ENCODE measurements at places on chromosomes 4 and X.

DNA sequence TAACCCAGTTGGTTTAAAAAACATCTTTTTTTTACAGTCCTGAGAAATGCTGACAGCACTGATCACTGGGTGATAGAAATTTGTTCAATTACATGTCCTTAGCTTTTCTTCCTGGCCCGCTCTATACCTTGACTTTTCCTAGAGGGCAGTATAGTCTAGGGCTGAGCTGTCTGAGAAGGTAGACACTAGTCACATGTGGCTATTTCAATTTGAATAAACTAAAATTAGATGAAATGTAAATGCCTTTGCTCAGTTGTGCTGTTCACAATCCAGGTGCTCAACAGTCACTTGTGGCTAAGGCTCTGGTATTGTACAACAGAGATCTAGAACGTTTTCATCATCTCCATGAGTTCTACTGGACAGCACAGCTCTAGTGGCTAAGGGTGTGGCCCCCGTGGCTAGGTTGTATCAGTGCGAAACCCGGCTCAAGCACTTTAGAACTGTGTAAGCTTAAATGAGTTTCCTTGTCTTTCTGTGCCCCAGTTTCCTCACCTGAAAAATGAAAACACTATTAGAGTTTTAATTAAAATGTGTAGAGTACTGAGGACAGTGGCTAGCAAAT lies 111.6 kb upstream of the WDR17 start:
- no peak for DNase-seq

DNA sequence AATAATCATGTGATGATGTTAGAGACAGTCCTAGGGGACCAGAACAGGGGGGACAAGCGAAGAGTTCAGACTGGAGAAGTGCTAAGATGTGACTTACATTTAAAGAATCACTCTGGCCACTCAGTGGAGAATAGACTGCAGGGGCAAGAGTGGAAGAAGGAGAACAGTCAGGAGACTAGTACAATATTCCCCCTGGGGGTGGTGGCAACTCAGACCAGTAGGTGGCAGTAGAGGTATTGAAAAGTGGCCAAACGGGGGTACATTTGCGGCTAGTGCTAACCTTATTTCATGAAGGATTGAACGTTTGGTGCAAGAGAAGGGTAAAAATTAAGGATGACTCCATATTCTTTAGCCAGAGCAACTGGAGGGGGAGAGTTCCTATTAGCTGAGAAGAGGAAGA lies 2.7 kb upstream of the BMX start:
- peak; percentile 48 for DNase-seq

DNA sequence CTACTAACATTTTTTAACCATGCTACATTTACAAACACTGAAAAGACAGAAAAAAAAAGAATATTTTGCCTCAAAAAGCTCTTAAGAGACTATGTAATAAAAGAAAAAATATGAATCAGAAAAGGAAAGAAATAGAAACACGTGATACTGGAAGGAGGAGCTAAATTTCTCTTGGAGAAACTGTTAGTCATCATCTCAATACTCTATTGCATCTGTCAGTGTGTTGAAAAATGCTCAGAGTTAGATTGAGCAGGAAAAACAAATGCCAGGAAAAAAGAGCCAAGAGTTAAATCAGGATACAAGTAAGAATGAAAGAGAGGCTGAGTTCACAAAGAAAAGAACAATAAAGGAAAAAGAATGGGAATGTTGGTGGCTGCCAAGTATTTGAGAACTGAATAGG lies 2.6 kb downstream of the RAB28 start:
- DNase-seq: no peak

- DNase-seq: no peak
Observed at GRCh38 chrX:40268188-40268520, 170.4 kb upstream of the BCOR start.

GRCh38 chr4:187387739-187388138 lies 607.8 kb upstream of the ZFP42 start:
- DNase-seq: no peak

DNA sequence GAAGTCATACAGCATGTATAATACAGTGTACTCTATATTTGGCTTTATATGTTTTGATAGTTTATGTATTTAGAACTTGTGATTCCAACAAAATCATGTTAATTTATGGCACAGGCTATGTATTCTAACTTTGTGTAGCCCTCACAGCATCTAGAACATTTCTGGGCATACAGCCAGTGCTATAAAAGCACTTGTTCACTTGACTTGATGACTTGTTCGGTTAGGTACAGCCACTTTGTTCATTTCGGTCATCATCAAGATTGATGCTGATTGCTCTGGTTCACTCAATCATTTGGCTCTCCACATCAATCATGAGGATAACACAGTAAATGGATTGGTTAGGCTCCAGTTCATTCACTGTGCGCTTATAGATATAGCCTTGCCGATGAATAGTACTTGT lies 97.6 kb upstream of the IRS4 start:
- no peak for DNase-seq

DNA sequence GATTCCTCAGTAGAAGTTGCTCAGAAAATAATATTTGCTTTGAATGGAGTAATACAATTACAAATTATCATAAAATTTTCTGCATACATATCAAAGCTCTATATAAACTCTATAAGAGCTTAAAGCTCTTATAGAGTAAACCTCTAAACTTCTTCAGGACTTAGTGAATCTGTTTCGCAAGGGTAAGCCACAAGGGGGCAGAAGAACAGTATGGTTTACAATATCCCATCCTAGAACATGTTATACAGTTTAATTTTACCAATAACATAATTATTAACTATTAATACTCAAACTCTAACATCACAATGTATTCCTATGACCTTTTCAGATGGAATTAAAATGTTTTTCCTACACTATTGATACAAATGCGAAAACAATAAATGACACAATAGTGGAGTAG lies 33.8 kb upstream of the SPANXN1 start:
- DNase-seq: no peak

- DNase-seq: no peak
Observed at GRCh38 chr4:79964400-79965211, 108.4 kb downstream of the ANTXR2 start.

GRCh38 chr4:181971411-181971810 lies 271.8 kb upstream of the TENM3 start:
- no peak for DNase-seq

GRCh38 chr4:62407534-62407933 lies 1207.4 kb downstream of the ADGRL3 start:
- no peak for DNase-seq

- DNase-seq: no peak
Observed at GRCh38 chr4:14262221-14262620, 634.7 kb upstream of the BOD1L1 start.

- DNase-seq: no peak
Observed at GRCh38 chr4:143599827-143600226, 86.3 kb downstream of the SMARCA5 start.

GRCh38 chr4:5409972-5410618 lies 298.3 kb downstream of the EVC2 start:
- DNase-seq: no peak

DNA sequence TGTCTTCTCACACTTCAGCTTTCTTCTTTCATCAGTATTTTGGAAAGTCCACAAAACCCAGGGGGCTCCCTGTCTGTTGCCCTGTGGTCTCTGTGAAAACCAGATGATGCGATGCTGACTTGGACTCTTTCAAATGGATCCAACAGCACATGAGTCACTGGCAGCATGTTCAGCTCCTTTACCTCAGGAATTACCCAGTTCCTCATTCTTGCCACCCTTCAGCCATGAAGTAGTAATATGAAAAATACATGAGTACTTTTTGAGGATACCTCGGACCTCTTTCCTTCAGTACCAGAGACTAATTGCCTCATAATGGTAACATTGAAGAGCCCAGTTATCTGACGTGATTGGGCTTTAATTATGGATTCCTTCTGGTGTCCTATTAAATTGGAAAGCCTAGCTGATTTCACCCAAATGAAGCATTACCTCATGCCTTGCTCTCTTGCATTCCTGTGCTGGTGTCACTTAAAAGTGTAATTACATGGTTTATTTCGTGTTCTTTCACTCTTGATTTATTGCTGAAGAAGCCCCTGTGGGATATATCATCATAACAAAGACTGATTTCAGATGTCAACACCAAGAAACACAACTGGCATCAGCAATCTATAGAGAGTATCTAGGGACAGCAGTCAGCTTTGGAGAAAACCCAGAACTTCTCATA lies 63.4 kb downstream of the NFKB1 start:
- DNase-seq: no peak

- DNase-seq: no peak
Observed at GRCh38 chr4:16079046-16079445, 4.8 kb downstream of the PROM1 start.

GRCh38 chr4:25834411-25835107 lies 28.2 kb downstream of the SEL1L3 start:
- no peak for DNase-seq

DNA sequence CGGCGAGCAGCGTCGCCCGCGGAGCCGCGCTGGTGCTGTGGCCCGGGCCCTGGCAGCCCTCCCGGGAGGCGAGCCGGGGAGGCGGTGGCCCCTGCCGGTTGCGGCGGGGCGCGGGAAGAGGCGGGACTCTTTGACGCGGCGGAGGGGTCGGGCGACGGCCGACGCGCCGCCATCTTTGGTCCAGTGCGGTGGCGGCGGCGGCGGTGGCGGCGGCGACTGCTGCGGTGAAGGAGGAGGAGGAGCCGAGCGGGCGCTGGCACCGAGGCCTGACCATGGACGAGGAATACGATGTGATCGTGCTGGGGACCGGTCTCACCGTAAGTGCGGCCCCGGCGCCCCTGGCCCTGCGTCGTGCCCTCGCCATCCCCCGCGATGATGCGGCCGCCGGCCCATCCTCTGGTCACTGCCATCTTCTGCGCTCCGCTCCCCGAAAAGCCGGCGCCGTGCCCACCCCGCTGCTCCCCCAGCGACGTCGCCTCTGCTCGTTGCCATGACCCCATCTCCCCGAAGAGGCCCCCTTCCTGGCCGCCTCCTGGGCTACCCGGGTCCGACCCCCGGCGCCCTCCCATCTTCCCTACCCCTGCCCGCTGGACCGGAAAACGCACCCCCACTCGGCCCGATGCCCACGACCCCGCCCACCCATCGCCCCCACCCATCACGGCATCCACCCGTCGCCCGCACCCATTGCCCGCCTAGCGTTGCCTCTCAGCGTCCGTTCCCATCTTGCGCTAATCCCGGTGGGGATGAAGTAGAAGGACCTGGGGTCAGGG lies at the start of gene GDI1:
Gene GDI1, plus strand, starts transcription at position 172 of the 770 bp plus-strand sequence. Its CDS starts 101 bp downstream, at position 273.
- DNase-seq: peak; percentile 50

DNA sequence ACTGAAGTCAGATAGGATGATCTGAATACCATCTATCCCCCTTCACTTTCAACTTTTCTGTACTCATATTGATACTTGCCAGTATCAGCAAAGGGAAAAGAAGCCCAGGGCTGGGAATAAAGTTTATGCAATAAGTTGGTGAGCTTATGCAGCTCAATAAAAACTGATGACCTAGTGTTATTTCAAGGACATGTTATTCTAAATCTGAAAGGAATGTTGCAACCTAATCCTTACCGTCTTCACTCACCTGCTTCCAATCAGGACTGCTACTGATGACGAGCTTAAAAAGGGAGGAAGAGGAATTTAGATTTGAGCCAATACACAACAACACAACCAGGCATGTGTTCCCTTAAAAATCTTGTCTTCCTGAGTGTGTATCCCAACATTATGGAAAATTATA lies 419.9 kb downstream of the SPRY1 start:
- no peak for DNase-seq

- DNase-seq: no peak
Observed at GRCh38 chr4:85761803-85762528, 287.0 kb downstream of the ARHGAP24 start.

DNA sequence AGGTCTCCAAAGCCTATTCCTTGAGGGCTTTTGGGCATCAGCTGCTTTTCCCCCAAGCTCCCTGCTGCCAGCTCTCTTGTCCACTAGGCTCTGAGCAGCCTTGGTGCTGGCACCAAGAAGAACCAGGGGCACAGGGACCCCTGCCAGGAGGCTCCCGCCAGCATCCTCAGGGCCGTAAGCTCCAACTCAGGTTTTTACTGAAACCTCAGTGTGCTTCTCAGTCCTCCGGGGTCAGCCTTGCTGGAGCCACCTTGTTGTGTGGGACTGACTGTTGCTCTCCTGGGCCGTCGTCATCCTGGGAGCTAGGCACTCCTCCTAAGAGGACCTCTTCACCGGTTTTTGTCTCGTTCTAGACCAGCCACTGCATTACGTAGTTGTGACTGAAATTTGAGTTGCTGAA lies 38.9 kb downstream of the NOP14 start:
- no peak for DNase-seq

GRCh38 chrX:36869457-36869856 lies 138.7 kb upstream of the FAM47C start:
- no peak for DNase-seq

- DNase-seq: no peak
Observed at GRCh38 chr4:154009191-154009590, 220.3 kb upstream of the SFRP2 start.

GRCh38 chrX:82230013-82230412 lies 1028.1 kb downstream of the SH3BGRL start:
- no peak for DNase-seq

- DNase-seq: no peak
Observed at GRCh38 chrX:40146262-40147125, 48.7 kb upstream of the BCOR start.

GRCh38 chrX:36950495-36951253 lies 57.5 kb upstream of the FAM47C start:
- no peak for DNase-seq

- no peak for DNase-seq
Observed at GRCh38 chr4:6910340-6910959, 824 bp downstream of the TBC1D14 start.

DNA sequence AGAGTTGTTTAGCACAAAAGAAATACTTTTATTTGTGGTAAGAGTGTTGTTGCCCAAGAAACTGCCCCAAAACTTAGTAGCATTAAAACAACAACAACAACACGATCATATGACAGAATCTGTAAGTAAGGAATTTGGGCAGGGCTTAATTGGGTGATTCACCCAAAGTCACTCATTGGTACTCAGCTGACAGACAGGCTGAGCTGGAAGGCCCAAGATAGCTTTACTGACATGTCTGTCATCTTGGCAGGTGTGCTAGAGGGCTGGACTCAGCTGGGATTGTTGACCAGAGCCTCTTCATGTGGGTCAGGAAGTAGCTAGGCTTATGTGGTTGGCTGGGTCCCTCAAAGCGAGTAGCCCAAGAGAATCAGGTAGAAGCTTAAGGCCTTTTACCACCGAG lies 52.3 kb downstream of the KIAA0232 start:
- DNase-seq: no peak

DNA sequence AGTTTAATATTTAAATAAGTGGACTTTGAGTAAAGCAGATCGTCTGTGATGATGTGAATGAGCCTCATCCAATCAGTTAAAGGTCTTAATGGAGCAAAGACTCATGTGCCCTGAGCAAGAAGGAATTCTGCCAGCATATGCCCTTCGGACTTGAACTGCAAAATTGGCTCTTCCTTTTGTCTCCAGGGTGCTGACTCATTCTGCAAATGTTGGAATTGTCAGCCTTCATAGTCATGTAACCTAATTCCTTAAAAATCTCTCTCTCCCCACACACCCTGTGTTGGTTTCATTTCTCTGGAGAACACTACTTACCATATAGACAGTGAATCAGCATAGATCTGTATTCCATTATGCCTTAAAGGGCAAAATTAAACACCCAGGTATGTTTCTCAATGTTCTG lies 609.8 kb upstream of the GALNTL6 start:
- no peak for DNase-seq

- no peak for DNase-seq
Observed at GRCh38 chrX:105265093-105265492, 44.6 kb upstream of the TEX13A start.

GRCh38 chr4:1971456-1972200 lies 37.1 kb downstream of the NELFA start:
- no peak for DNase-seq

- no peak for DNase-seq
Observed at GRCh38 chrX:43865791-43866190, 16.5 kb downstream of the MAOB start.
